NCI-H1092 treated with DMSO at 0.1 percent for 48 hours (cell line): ENCODE measurements at places on chromosomes 2 and 18.

DNA sequence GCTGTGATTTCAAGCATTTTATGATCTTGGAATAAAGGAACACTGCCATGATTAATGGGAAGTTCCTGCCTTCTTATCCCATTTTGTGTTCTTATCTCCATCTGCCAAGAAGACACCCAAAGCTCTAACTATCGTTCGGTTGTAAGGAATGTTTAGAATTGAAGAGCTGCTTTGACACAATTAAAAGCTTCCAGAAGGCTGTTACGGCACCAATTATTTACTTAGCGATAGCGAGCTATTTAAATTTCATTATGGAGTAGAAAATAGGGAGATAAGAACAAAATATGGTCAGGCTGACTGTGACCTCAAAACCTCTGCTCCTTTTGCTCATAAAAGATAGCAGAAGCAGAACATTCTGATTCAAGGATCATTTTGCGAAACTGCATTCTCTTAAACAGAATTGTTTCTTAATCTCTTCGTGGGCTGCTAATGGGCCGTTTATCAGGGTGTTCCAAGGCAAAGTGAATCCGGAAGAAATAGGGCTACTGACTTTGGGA is 101.6 kb downstream of the SLC4A3 start:
- DNase-seq = no peak

- DNase-seq = no peak
Measured at GRCh38 chr2:69299772-69300516, 87.1 kb downstream of the GFPT1 start.

- peak; percentile 71 for DNase-seq
Measured at GRCh38 chr18:33960417-33960816, 264.3 kb downstream of the NOL4 start.

DNA sequence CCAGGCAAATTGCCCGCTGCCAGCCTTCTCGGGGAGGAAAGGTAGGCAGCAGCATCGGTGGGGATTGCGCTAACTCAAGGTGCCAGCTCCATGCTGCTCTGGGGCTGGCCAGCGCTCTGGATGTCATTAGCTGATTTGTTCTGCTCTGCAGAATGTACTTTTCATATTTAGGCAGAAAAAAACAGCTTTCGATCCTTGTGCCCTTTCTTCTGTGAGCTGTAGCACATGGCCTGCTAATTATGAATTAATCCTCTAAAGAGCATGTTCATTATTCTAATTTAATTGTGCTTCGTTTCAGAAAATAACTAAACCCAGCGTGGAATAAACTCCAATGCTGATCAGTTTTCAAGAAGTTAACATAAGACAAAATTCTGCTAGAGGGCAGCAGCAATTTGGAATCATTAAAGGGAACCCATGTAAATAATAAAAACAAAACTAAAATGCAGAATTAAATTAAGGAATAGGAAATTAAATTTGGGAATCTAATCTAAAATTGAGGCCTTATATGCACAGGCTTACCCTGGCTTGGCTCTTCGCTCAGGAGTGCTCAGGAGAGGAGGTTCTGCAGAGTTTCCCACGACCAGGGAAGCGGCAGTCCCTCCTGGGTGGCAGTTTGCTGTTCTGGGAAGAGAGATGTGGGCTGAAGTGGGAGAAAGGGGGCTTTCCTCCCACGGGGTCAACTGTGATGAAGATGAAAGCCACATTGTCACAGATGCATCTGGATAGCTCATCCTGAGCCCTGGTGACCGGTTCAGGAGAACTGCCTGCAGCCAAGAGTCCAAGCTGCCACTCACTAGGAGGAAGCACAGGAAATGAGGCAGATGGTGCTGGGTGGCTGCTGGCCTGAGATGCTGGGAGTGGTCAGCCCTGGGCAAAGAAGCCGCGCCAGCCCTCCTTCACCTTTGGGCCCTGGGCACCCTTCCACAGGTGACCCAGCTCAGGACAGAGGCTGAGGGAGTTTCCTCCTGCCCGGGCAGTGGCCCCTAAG is 93.2 kb upstream of the PKDCC start:
- no peak for DNase-seq

DNA sequence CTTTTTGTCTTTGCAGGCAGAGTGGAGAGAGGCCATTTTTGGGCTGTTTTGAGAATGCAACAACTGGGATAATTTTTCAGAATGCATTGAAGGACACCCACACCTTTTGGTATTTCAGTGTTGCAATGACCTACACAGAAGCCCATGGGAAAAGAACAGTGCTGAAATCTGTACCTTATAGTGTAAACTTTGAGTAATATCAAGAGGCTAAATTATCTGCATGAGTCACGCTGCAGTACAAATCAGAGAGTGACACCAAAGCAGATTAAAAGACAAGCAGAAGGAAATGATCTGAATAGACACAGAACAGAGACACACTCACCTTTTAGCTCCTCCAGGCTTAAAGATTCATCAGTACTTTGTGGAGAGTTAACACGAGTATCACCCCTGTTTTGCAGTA is 265.3 kb downstream of the PAX3 start:
- no peak for DNase-seq
